GM13976 (cell line): ENCODE measurements at places on chromosomes 5 and 9.

DNA sequence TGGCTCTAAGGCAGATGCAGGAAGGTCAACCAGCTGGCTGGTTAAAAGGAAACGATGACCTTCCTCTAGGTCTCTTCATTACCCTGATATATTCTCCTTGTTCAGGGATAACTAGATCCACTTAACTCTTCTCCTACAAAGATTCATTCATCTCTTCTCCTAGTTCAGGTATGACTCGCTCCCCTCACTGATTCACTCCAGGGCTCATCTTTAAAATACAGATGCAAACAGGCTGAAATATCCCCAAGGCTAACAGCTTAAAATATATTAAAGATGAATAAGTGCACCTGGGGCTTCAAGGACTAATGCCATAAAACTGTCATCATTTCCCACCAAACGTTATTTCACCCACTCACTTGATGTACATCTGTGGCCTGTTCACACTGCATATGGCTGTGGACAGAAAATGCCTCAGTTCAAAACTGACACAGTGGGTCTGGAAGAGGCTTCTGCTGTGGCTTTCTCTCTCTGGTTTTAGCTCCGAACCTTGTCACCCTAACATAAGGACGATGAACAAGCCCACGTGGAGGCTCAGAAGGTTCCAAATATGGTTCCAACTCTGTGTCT lies 366.9 kb downstream of the DEPDC1B start:
- DNase-seq = no peak

DNA sequence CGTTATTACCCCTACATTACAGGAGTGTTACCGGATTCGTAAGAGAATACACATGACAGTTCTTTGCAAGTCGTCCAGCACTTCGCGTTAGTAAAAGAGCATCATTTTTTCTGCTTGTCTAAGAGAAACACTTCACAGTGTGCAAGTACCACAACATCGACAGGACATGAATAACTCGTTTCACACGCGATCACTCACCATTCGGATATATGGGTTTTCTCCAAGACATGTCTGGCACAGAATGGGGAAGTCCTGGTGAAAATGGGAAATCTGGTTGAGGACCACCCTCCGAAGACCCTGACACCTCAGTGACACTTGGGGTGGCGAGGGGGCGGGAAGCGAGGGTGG lies 642 bp downstream of the RBM22 start:
- DNase-seq = no peak

DNA sequence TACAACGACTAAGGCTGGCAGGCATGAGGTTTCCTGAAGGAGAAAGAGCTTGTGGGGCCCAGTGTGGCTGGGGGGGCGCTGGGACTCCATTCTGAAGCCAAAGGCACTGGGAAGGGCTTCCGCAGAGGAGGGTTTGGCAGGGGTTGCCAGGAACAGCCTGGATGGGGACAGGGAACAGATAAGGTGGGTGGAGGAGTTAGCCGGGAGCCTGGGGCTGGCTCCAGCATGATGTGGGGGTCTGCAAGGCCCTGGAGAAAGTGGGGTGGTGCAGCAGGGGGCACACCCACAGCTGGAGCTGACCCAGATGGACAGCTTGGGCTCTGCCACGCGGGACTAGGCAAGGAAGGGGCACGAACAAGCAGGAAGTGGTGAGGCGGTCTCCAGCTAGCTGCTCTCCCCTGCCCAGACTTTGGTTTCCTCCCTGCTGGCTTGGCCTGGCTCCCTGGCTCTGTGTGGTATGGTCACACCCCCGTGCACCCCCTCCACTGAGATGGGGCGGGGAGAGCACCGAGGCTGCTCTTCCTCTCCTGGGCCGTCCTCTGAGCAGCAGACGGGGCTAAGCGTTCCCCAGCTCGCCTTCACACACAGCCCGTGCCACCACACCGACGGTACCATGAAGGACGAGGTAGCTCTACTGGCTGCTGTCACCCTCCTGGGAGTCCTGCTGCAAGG lies at the start of gene LTC4S:
Gene LTC4S (plus strand): TSS at position 519 of the 672 bp plus-strand sequence. CDS start 95 bp downstream, at position 614.
- DNase-seq = peak; percentile 38

DNA sequence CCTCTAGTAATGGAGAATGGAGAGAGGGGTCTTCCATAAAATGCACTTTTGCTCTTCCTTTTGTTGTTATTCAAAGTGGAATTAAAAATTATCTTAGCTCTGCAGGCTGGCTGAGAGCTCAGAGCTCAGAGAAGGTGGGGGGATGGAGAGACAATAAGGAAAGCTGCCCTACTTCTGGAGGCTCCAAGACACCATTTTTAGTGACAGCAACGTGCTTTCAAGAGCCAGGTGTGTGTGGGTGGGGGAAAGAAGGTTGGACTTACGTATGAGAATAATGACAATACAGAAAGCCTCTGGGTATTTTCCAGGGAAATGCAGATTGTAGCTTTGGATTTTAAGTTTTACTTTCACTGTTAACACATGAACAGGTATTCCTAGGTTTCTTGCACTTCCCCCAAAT lies 173.9 kb downstream of the TRPM3 start:
- DNase-seq = no peak

- DNase-seq = no peak
Observed at GRCh38 chr9:28781481-28781880, 1208.2 kb upstream of the C9orf72 start.

DNA sequence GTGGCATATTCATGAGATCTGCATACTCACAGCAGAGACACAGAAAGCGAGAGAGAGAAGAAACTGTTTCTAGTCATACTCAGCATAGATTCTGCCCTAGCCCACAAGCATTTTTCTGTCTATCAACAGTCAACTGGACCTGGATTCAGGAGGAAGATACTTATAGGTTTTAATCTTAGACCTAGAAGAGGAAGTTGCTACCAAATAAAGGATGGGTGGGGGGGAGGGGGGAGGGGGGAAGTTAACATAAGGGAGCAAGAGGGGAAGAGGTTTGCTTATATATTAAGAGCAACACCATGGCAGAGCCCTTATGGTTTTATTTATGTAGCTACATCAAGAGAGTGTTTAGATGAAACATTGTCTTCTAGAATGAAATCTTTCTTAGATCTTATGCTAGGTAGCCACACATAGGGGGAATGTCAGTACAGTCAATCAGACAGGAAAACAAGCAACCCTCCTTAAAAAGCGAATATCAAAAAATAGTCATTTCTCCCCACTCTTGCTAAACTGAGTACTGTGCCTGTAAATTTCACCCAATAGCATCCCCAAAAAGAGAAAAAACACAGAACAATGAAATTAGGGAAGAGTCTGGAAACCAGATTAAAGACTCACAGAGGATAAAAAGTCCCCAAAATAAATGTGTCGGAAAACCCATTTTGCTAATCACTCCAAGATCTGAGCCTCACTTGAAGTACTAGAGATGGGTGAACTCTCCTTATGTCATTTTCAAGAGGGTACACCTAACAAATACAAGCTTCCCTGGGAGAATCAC lies 192.7 kb upstream of the NR4A3 start:
- DNase-seq = no peak

GRCh38 chr5:180007582-180007981 lies 64.0 kb downstream of the RNF130 start:
- no peak for DNase-seq

DNA sequence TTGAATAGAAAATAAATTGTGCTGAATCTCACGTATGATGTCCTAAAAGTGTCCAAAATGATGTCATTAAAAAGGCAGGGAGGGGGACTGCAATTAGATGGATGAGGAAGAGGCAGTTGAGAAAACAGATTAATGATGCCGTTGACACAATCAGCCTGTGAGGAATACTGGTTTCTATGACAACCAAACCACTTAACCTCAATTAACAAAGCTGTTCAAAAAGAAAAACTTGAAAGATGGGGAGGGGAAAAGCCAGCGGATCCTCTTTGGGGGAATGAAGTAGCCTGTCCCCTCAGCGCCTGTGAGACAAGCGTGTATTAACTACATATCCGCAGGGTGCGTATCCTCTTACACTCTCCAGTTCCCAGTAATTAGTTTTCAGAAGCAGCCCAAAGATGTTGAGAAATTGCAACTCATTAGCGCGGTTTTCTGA lies 160.7 kb downstream of the TTC39B start:
- no peak for DNase-seq

DNA sequence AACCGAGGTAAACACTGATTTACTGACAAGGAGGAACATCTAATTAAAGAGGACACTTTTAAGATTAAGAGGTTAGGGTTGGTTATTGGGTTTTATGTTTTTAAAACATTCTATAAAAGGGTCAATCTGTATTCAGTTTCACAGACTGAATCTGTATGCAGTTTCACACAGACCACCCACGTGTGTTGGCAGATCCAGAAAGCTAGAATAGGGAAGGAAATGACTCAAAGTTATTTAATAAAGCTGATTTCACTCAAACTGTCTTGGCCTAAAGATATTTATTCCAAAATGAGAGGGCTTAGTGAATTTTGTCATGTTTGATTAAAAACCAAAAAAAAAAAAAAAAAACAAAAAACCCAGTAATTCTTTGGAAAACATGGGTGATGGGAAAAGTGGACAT lies 140.2 kb downstream of the SLC24A2 start:
- DNase-seq = no peak

DNA sequence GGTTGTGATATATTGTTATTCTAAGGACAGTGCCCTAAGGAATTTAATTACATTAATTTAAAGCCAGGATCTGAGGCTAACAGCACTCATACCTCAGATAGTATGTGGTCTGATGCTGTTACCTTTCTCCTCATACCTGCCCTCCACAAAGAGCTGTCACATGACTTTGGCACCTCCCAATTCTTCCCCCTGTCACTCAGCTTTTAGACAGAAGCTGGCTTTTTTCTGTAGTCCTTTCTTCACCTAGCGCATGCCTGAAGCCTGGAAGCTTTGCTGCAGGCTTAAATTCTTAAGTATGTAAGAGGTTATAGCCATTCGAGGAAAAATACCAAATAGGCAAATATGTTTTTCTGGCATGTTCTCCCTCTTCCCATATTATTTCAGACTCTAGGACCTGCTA lies 61.0 kb upstream of the ADAMTS19 start:
- no peak for DNase-seq

GRCh38 chr9:86202338-86202882 lies 57.0 kb downstream of the C9orf153 start:
- peak; percentile 55 for DNase-seq
